Thymus (tissue), 14 donors: ENCODE measurements at places on chromosomes 2 and 18. TPM values are rescaled to one million over a fixed set of nuclear protein-coding genes. Genes with fewer than 3 reads are reported as not detected.

Gene MYO3B
- 0.71 TPM for total RNA-seq

- no peak for DNase-seq
- H3K4me1 ChIP-seq: peaks cover 22% of the 10 kb centered on the region
- no peaks in the 10 kb centered on the region for H3K36me3 ChIP-seq
Observed at GRCh38 chr2:31238906-31239592, 5.1 kb downstream of the EHD3 start.

DNA sequence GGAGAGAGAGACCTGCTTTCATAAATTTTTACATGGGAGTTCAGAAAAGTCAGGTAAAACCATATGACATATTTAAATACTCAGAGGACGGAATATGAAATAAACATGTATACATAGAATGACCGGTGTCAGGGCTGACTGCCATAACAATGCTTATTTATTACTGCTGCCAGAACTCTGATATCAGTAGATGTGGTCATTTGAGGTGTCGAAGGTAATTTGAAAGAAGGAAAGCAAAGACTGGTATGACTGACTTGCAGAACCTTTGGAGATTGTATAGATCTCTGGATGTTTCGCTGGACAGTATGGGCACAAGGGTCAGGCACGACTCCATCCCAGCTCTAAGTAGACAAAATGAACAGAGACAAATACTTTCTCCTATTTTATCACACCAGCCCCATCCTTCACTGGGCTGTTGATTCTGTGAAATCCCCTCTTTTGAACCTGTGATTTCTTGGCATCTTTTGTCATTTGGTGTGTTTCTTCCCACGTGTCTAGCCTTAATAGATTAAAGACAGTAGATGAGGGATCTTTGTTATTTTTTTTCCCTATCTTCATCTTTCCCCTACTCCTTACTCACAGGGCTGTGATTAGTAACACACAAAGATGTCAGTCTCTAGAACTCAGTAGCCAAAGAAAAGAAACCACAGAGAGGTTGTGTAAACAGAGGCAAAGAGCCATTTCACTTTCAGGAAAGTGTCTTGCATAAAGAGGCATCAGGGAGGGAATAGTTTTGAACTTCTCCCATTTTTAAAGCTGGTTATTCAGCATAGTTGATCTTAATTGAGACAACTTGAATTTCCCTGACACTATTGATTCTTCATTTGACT lies 61.6 kb downstream of the ICOS start:
- H3K4me3 ChIP-seq: no peak overlapping the region
- no peak for DNase-seq
- no peak overlapping the region for H3K27ac ChIP-seq
- H3K4me1 ChIP-seq: peaks cover 10% of the 10 kb centered on the region

Gene NLRC4
- 2.6 TPM for total RNA-seq

- no peaks in the 10 kb centered on the region for H3K36me3 ChIP-seq
- H3K27me3 ChIP-seq: no peaks in the 10 kb centered on the region
- H3K4me1 ChIP-seq: peaks cover 4% of the 10 kb centered on the region
- no peak overlapping the region for H3K4me3 ChIP-seq
Observed at GRCh38 chr2:160328811-160329527, 128.9 kb upstream of the ITGB6 start.

Gene CDKL4
- total RNA-seq: 0.99 TPM

Gene PLEKHA3
- total RNA-seq: 8.4 TPM

DNA sequence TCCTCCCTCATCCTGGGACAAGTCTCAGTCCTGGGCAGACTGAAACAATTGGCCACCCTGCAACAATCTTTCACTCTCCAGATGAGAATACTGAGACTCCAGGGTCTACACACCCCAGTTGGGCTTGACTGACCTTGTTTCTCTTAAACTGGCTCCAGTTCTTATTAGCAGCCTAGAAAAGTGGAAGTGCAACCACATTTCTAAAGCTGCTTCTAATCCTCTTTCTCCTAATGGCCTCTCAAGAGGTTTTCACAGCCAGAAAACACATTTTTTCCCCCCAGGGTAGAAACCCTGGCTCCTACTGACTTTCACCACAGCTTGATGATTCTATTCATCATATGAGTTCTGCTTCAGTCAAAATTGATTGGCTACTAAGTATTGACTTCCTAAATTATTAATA lies 45.8 kb downstream of the SLC4A5 start:
- no peaks in the 10 kb centered on the region for H3K4me1 ChIP-seq
- no peak overlapping the region for H3K27ac ChIP-seq
- no peak overlapping the region for H3K4me3 ChIP-seq
- no peaks in the 10 kb centered on the region for H3K27me3 ChIP-seq
- no peak for DNase-seq

GRCh38 chr2:240687741-240688552 lies 3.7 kb upstream of the AQP12A start:
- H3K4me1 ChIP-seq: no peaks in the 10 kb centered on the region
- no peak overlapping the region for H3K27ac ChIP-seq
- no peak overlapping the region for H3K4me3 ChIP-seq
- DNase-seq: no peak

- no peaks in the 10 kb centered on the region for H3K36me3 ChIP-seq
- no peak overlapping the region for H3K27ac ChIP-seq
- no peaks in the 10 kb centered on the region for H3K4me1 ChIP-seq
- H3K27me3 ChIP-seq: no peaks in the 10 kb centered on the region
Observed at GRCh38 chr2:113376913-113377445, 60.5 kb upstream of the ZNG1B start.

DNA sequence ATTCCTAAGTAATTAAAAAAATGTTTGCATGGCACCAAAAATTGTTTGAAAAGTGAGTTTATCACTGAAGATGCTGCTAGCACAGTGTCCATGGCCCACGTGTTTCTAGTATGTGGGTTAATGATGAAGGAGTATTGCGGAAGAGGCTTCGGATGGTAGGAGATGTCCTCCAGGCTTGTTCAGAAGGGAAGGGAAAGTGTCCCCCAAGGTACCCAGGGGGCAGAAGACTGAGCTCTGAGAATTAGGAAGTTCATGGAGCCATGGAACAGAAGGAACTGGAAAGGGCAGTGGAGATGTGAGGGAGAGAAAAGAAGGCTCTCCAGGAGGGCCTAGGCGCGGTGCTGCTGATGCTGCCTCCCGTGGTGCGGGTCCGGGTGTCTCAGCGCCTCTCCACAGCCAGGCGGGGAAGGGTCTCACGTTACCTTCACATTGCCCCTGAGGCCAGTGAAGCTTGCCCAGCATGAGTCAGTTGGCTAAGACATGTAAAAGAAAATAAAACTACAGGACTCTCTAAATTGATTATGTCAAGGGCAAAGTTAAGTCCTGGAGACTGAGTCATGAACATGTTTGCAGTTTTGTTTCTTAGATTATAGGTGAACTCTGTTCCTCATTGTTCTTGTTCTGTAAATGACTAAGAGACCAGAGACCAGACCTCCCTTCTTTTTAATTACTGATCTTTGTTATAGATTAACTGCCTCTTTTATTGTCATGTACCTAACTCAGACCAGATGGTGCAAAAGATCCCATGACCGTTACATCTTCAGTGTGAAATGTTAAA lies 89.0 kb downstream of the MTCL1 start:
- H3K27me3 ChIP-seq: no peaks in the 10 kb centered on the region
- H3K36me3 ChIP-seq: no peaks in the 10 kb centered on the region
- peaks cover 4% of the 10 kb centered on the region for H3K4me1 ChIP-seq
- no peak for DNase-seq
- no peak overlapping the region for H3K4me3 ChIP-seq

Gene SLC16A14
- total RNA-seq: 3.5 TPM

Gene PPP1R1C
- 35.9 TPM for total RNA-seq

- no peak for DNase-seq
- no peaks in the 10 kb centered on the region for H3K27me3 ChIP-seq
- no peak overlapping the region for H3K27ac ChIP-seq
- H3K36me3 ChIP-seq: peaks cover 65% of the 10 kb centered on the region
- H3K4me1 ChIP-seq: peaks cover 8% of the 10 kb centered on the region
Observed at GRCh38 chr2:101843048-101843447, 145.5 kb downstream of the MAP4K4 start.

GRCh38 chr18:45458033-45458432 lies 157.2 kb upstream of the SLC14A2 start:
- no peak overlapping the region for H3K4me3 ChIP-seq
- H3K36me3 ChIP-seq: no peaks in the 10 kb centered on the region
- H3K27me3 ChIP-seq: no peaks in the 10 kb centered on the region

- H3K4me3 ChIP-seq: no peak overlapping the region
- H3K27me3 ChIP-seq: no peaks in the 10 kb centered on the region
- no peak overlapping the region for H3K27ac ChIP-seq
- no peaks in the 10 kb centered on the region for H3K36me3 ChIP-seq
Observed at GRCh38 chr2:150353376-150353775, 134.1 kb downstream of the RND3 start.

Gene ASB18
- total RNA-seq: not detected

DNA sequence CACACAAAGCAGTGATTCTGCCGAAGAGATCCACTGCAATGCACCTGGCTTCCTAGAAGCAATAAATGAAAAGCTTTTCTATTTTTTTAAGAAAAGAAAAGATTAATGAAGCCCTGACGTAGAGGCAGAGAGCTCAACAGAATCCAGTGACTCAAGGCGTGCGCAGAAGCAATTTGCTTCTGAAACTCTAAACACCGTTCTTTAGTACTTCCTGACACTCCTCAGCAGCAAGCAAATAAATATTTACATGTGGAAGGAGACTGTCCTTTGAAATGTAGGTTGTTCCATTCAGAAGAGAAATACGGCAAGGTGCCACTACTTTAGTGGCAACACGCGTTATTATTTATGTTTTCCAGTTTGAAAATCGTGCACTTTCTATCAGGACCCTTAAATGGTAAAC lies 126.2 kb upstream of the ZNF516 start:
- H3K27me3 ChIP-seq: no peaks in the 10 kb centered on the region
- H3K36me3 ChIP-seq: no peaks in the 10 kb centered on the region
- no peak overlapping the region for H3K27ac ChIP-seq
- H3K4me3 ChIP-seq: no peak overlapping the region

GRCh38 chr2:59276033-59276432 lies 1034.9 kb upstream of the FANCL start:
- H3K27ac ChIP-seq: no peak overlapping the region
- H3K36me3 ChIP-seq: no peaks in the 10 kb centered on the region
- H3K4me1 ChIP-seq: no peaks in the 10 kb centered on the region
- peak; percentile 4 for DNase-seq

Gene GYPC
- total RNA-seq: 83.2 TPM

Gene ARHGAP25
- 32.2 TPM for total RNA-seq

DNA sequence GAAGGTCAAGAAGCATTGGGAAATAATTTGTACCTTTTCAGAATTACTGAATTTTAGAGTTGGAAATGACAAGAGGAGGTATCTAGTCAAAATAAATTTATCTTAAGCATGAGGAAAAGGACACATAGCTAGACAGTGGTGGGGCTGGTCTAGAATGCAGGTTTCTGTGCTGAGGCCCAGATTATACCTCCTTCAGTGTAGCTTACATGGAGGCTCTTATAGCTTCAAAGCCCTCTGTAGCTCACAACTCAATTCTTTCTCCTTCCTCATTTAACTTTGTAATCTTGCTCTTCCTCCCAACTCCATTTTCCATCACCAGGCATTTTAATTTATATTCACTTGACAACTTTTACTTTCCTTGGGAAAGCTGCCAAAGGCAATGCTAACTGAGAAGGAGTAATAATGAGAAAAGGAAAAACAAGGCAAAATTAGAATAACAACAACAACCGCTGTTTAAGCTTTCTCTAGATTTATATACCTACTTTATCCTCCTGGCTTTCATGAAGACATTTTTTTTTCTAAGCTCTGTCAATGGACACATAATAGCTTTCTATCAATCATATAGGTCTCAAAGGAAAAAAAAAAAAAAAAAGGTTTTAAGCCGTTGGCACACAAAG lies 58.5 kb downstream of the CLHC1 start:
- no peak overlapping the region for H3K27ac ChIP-seq
- H3K4me3 ChIP-seq: no peak overlapping the region
- no peaks in the 10 kb centered on the region for H3K27me3 ChIP-seq
- no peak for DNase-seq
- no peaks in the 10 kb centered on the region for H3K4me1 ChIP-seq

DNA sequence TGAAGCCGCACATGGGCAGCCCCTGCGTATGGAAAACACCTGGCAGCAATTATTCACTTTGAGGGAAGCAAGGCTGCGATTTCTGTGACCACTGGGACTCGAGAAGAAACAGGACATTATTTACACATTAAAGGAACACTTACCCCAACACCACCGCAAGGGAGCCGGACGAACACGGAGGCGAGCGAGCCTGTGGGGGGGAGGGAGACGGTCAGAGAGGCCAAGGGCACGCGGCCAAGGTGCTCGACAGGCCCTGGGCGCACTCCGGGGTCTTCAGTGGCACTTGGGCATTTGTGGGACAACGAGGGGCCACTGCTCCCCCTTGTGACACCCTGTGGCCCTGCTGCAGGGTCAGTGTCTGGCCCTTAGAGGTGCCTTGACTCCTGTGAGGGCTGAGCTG lies 247.0 kb downstream of the TWIST2 start:
- no peak for DNase-seq
- no peaks in the 10 kb centered on the region for H3K4me1 ChIP-seq
- H3K36me3 ChIP-seq: peaks cover 47% of the 10 kb centered on the region

GRCh38 chr2:1173528-1173927 lies 222.9 kb downstream of the SNTG2 start:
- DNase-seq: no peak
- no peaks in the 10 kb centered on the region for H3K27me3 ChIP-seq
- H3K27ac ChIP-seq: no peak overlapping the region
- H3K4me1 ChIP-seq: peaks cover 12% of the 10 kb centered on the region
- no peaks in the 10 kb centered on the region for H3K36me3 ChIP-seq

Gene FEZ2
- 39.9 TPM for total RNA-seq

GRCh38 chr18:23487738-23488570 lies 15.4 kb upstream of the RMC1 start:
- H3K27me3 ChIP-seq: no peaks in the 10 kb centered on the region
- peaks cover 8% of the 10 kb centered on the region for H3K4me1 ChIP-seq
- H3K4me3 ChIP-seq: peak overlapping the region; percentile 17
- peaks cover 4% of the 10 kb centered on the region for H3K36me3 ChIP-seq
- peak; percentile 26 for DNase-seq
- H3K27ac ChIP-seq: peak overlapping the region; percentile 97

- DNase-seq: no peak
- no peak overlapping the region for H3K4me3 ChIP-seq
- no peaks in the 10 kb centered on the region for H3K27me3 ChIP-seq
- no peaks in the 10 kb centered on the region for H3K36me3 ChIP-seq
- H3K4me1 ChIP-seq: no peaks in the 10 kb centered on the region
Observed at GRCh38 chr2:46424937-46425336, 54.4 kb upstream of the TMEM247 start.

Gene IKZF2
- 158 TPM for total RNA-seq

- H3K27me3 ChIP-seq: no peaks in the 10 kb centered on the region
- H3K4me3 ChIP-seq: no peak overlapping the region
- peaks cover 68% of the 10 kb centered on the region for H3K36me3 ChIP-seq
- no peak overlapping the region for H3K27ac ChIP-seq
Observed at GRCh38 chr2:216504376-216504762, 5.7 kb downstream of the RPL37A start.

Gene CCDC85A
- total RNA-seq: 0.76 TPM

Gene ST6GAL2
- 0.94 TPM for total RNA-seq

DNA sequence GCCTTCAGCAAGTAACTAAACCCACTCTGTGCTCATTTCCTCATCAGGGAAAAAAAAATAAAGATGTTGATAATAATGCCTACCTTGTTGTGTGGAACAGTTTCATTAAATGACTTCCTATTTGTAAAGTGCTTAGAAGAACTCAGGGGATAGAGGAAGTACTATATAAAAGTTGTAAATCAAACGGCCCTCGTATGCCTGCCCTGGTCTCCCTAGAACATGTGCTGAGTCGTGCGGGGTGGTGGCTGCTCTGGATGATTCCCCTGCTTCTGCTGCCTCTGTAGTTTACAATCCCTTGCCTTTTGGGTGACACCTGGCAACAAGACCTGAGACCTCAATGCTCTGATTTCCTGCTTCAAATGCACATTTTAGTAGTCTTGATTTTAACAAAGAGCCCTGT lies 170.0 kb downstream of the CERS6 start:
- H3K4me1 ChIP-seq: peaks cover 8% of the 10 kb centered on the region
- H3K27me3 ChIP-seq: no peaks in the 10 kb centered on the region
- H3K36me3 ChIP-seq: no peaks in the 10 kb centered on the region
- H3K27ac ChIP-seq: no peak overlapping the region
- DNase-seq: no peak
